ENCODE measurements at places on chromosomes 3 and 15.

- peak; percentile 83 for DNase-seq
Measured at GRCh38 chr3:32457971-32458471, 44.6 kb downstream of the CMTM6 start.

GRCh38 chr3:115698851-115699591 is 75.7 kb downstream of the GAP43 start:
- DNase-seq: no peak

DNA sequence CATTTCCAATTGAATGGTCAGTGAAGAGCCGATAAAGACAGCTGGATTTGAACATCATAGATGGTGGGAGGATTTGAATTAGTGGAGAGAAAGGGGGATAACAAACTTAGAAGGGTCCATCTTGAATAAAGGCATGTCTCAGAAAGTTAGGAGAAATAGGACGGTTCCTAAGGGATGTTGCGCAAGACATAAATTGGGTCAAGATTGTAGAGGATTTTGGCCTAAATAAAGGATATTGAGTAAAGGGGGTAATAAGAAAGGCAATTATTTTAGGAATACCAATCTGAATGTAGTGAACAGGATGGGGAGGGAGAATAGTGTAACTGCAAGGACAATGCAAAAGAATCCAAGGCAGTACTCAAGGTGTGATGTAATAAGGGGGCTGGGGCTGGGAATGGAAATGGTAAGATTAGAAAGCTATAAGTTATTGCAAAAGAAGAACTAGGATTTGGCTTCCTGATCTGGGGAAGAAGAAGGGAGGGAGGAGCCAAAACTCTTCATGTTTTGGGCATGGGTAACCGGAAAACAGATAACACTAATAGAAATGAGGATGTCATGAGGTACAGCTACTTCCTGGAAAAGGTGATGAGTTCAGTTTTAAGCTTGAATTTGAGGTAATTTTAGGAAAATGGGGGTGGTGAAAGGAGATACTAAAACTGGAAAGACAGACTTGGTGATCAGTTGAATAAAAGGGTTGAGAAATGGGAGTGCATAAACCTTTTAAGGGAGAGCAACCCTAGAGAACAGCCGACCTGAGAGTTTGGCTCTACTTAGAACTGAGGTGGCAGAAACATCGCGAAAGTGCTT is 17.3 kb upstream of the TRPC1 start:
- DNase-seq: no peak

GRCh38 chr3:160038862-160039562 is 50.4 kb downstream of the IL12A start:
- DNase-seq: no peak

DNA sequence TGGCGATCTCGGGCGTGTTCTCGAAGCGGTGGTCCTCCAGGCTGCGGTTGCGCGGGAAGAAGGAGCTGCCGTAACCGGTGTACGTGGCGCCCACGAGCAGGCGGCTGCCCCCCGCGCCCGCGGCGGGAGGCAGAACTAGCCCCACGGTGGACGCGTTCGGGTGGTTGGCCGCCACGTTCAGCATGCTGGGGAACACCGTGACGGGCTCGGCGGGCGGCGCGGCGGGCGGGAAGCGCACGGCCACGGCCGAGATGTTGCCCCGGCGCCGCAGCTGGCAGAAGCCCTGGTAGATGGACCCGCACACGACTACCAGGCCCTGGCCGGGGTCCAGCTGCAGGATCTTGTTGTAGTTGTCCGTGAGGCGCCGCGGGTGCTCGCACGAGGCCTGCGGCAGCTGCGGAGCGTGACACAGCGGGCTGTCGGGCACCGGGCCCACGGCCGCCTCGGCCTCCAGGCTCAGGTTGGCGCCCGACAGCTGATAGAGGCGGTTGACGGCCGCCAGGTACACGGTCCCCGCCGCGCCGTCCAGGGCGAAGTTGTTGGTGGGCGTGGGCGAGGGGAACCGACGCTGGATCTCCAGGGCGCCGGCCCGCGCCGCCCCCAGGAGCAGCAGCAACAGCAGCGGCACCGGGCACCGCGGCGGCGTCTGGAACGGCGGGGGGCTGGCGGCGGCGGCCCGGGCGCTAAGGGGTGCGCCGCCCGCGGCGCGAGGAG is 397 bp downstream of the PLXND1 start:
- no peak for DNase-seq

GRCh38 chr3:19811689-19812088 is 122.3 kb downstream of the EFHB start:
- DNase-seq: no peak

DNA sequence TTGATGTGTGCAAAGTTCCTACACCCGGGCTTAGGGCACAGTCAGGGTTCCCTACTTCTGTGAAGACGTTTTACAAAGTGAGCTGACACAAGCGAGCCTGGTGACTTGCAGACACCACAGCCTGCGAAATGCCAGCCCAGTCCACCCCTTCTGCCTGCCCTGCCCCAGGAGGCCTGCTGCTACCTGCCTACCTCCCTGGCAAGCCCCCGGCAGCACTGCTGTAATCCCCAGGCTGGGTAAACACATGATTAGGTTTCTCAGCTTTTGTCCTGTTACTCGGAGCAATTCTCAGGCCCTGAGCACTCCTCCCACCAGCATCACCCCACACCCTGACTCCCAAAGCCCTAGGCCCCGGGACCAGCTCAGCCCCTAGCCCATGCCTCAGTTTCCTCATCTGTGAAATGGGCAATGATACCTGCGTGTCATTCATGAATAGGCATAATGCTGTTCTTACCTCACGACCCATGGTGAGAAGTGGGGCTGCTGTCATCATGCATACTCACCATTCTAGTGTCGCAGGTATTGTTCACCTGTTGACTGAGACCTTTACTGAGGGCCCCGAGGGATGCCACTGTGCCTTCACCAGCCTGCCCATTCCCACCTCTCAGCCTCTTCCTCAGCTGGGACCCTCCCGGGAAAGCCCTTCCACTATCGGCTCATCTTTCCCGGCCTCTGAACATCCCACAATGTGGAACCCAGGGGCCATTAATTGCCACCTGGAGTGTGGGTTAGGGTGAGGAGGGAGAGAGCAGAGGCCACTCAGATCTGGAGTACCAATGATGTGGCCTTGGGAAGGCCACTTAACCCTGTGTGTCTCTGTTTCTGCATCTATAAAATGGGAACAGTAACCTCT is 31.5 kb upstream of the SLC6A6 start:
- no peak for DNase-seq
